ENCODE measurements at places on chromosomes 11 and 22.
A peak's percentile ranks its signal among the peaks of the same experiment; 100 is the strongest.

DNA sequence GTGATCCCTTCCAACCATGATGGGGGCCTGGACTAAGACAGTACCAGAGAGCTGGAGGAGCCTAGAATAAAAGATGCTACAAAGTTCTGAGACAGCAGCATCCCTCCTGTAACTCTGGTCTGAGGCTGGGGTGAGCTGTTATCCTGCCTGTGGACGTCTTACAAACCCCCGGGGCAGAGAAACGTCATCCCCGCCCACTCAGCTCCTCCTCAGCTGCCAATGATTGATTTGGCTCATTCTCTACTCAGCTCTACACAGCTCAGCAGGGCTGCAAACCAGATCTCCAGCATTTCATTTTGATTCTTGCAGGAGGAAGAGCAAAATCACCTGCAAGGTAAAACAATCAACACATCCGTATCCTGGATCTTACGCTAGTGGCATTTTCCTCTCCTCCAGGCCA, 55.5 kb downstream of the CSNK2A3 start:
- no peak for DNase-seq

- DNase-seq: peak; percentile 62
These were observed 24.2 kb upstream of the TMPRSS4 start for GRCh38 chr11:118052581-118053206.

- no peak for DNase-seq
These were observed 6.3 kb downstream of the HTATIP2 start for GRCh38 chr11:20369826-20370225.

DNA sequence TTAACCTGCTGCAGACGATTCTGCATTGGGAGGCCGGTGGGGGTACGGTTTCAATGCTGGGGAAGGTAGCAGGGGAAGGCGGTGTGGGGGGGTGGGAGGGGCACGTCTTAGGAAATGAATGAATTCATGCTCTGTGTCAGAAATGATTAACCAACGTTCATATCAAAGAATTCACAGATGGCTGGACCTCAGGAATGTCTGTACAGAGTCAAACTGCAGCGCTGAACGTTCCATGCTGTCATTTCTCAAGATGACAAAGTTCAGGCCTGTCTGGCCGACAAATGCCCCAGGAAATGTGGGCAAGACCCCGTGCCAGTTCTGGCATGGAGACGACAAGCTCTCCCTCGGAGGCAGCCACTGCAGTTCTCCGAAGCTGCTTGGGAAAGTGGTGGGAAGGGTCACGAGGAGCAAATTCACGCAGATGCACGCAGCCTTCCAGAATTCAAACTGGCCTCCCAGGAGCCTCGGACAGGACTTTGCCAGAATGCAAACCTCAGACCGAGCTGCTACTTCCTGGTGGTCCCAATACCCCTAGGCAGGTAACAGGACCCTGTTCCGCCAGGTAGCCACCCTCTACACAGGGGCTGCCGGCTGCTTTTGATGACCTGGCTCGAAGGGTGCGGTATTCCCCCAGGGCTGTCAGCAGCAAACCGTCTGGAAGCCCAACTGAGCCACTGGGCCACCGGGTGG, 81.5 kb downstream of the TRMU start:
- no peak for DNase-seq

- no peak for DNase-seq
These were observed 2.8 kb downstream of the SLC25A1 start for GRCh38 chr22:19175602-19176174.
